ENCODE measurements at places on chromosomes 3 and 15.

DNA sequence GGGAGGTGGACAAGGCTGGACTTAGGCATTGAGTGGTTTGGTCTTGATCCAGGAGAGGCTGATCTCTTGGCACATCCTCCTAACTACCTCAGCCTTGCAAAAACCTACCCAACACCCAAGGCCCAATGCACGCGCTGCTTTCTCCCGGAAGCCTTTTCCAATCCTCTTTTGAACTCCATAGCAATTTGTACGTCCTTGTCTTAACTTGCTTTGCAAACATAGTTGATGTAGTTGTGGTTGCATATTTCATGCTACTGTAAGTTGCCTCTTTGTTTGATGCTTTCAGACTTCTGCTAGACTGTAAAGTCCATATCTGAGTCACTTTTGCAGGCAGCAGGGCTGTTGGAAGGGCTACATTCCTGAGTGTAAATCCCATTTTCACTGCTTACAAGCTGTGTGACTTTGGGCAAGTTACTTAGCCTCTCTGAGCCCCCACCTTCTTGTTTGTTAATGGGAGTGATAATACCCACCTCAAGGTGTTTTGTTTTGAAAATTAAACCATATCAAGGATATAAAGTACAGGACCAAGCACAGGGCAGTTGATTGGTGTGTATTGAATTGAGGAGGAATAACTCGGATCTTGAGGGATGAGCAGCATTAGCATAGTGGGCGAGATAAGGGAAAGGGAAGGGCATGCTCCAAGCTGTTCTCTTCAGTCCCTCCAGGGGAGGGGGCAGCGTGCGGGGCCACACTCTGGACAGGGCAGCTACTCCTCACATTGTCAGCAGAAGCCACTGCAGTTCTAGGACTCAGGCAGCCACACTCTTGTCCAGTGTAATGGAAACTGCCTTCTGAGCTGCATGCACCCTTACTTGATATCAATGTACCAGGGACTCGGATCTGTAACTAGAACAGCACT is 28.8 kb downstream of the SIAH2 start:
- peak; percentile 90 for DNase-seq

DNA sequence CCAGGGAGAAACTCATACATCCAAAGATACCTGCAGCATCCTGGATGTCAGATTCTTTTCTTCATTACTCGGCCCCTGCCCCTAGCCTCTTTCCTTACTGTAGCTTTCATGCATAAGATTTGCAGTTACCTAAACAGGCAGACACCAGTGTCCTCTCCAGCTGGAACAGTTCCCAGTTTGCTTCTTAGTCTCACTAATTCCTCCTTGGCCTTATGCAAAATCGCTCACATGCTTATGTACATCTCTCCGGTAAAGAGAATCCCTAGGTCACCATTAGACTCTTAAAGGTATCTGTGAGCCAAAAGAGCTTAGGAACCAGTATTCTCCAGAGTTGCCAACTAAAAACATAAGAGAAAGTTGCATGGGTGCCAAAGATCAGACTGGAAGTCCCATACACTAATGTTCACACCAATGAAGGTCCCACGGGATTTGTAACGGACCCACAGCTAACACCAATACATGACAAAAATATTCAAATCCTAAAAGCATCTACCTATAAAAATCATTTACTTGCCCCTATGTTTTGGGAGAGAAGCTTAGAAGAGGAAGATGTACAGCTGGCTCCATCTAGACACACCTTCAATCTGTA is 66.6 kb downstream of the CBLB start:
- DNase-seq, result no peak

DNA sequence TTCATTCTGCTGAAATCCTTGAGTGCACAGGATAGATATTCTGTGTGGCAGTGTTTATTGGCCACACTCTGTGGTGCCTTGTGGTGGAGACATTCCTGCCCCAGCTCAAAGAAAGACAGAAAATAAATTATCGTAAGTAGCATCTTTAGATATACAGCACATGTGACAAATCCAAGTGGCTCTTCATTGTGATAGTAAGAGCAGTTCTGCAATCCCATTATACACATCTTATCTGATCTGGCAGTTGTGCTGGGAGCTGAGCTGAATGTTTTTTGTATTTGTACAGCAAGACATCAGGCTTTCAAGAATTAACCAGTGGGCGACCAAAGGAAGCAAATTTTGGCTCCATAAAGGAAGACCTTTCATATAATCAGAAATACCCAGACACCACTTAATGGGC is 235.3 kb upstream of the MRPL3 start:
- DNase-seq, result no peak

GRCh38 chr15:78996894-78997275 is 52.0 kb upstream of the CTSH start:
- peak; percentile 42 for DNase-seq

- peak; percentile 86 for DNase-seq
These were observed 126.0 kb downstream of the FMN1 start for GRCh38 chr15:33068511-33068990.

GRCh38 chr15:52338058-52338457 is 42.5 kb upstream of the MYO5C start:
- no peak for DNase-seq
